Fibroblast of mammary gland (primary cell): ENCODE measurements at places on chromosomes 6 and 20.
A peak's percentile ranks its signal among the peaks of the same experiment; 100 is the strongest.

- DNase-seq = peak; percentile 77
Observed at GRCh38 chr20:9503526-9504245, 10.7 kb upstream of the LAMP5 start.

DNA sequence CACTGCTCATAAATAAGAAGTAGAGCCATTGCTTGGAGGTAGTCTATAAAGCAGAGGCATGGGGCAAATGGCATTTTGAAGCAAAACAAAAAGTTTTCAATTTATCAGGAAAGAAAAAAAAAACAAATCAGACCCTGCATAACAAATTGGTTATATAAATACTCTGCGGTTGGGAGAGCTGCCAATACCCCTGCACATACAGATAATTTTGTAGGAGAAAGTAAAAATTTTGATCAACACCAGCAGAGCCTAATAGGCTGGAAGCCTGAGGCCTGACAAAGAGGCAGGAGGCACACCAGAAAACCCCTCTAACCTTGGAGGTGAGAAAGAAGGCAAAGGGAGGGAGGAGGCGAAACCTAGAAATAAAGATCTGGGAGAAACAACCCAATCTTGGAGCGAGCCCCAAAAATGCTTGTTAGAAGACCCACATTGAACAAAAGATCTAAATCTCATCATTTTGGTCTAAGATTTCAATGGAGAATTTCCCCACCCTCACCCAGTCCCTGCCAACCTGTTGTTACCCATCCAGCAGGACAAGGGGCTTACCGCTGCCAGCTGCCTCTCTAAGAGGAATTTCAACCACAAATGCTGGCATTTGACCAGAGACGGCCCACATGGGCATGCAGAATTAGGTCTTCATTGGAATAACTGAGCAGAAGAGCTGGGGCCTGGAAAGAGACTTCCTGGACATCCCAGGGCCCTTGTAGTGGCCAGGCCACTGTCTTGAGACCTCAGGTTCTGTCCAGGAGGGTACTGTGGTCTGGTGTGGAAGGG lies 28.4 kb downstream of the FOXA2 start:
- no peak for DNase-seq

DNA sequence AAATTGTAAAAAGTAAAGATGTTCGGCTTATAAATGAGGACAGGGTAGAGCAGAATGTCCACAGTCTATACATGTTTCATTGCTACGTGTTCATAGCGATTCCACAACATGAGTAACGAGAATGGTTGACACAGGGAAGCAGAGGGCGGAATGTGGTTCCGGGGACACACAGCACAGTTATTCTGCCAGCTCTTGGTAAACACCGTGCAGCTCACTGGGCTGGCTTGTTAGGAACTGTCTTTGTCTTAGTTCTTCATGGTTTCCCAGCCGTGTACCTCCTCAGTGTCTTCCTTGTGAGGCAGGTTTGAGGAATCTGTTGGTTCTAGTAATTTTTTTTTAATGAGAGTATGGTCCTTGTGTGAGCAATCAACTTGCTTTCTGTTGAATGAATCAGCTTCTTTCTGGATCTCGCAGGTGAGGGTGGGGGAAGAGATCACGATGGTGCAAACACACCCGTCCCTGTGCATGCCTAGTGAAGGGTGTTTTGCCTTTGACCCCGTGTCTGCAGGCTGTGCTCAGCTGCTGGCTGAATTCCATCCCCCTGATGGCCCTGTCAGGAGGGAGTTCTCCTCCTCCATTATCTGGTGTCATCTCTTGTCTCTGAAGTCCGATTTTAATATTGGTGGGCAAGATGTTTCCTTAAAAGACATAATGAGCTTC lies 168.2 kb downstream of the SMOC2 start:
- DNase-seq = no peak

GRCh38 chr6:41379306-41379705 lies 43.9 kb downstream of the NCR2 start:
- no peak for DNase-seq

DNA sequence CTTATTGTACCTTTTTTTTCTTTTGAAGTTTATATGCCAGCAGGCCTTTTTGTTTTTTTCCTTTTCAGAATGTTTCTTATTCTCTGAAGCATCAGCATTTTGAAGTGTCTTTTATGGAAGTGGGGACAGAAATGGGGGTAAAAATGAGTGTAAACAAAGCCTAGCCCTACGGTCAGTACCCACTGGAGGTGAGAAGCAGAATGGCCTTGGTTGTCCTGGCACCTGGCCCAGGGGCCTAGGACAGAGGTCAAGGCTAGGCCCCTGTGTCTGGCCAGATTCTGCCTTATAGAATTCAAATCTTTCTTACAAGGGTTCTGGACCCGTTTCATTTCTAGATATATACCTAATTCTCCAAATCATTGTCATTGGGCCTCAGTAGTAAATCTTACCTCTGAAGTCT lies 3.5 kb upstream of the C6orf163 start:
- DNase-seq = no peak

- DNase-seq = peak; percentile 38
Observed at GRCh38 chr6:20211037-20211940, 980 bp downstream of the MBOAT1 start.

- no peak for DNase-seq
Observed at GRCh38 chr6:69155467-69155866, 520.4 kb downstream of the ADGRB3 start.

DNA sequence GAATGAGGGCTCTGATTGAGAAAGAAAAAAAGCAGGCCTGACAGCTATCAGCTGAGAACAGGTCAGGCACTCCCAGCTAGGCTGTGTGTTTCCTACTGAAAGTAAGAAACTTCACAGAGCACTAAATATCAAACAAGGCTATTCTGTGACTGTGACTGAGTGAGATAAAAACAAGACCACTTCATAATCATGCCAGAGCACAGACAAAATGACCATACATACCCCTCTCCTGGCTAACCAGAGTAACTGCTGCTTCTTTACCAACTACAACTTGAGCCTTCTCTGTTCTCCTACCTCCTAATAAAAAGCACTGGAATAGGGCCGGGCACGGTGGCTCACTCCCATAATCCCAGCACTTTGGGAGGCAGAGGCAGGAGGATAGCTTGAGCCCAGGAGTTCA lies 6.8 kb upstream of the BTN1A1 start:
- DNase-seq = peak; percentile 53

DNA sequence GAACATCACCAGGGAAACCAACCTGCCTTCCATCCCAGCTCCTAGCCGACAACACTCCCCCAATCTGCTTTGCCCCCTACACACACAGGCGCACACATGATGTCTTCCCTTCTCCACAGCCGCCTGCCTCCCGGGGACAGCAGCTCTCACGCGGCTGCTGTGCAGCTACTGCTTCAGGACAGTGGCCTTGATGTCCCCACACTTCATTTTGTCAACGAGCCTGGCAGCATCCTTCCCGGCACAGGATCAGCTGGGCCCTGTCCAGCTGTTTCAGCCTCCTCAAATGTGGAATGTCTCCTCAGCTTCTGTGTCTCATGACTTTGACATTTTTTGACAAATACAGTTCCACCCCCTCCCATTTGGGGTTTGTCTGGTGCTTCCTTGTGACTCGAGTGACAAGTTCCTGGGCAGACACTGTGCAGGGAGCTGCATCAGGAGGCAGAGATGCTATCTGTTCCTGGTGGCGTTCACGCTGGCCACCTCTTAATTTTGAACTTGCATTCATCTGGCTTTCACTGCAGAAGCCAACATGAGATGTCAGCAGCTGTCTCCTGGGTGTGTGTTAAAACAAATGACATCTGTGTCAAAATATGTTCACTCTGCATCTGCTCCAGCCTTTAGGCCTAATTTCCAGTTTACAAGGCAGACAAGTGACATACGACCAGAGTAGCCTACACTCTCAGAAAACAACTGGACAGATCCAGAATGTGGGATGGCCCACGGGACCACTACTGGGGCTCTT lies 57.2 kb downstream of the GINS1 start:
- DNase-seq = no peak

- no peak for DNase-seq
Observed at GRCh38 chr6:53944091-53944490, 149.3 kb downstream of the LRRC1 start.

- no peak for DNase-seq
Observed at GRCh38 chr20:61045091-61045490, 207.0 kb upstream of the CDH4 start.

DNA sequence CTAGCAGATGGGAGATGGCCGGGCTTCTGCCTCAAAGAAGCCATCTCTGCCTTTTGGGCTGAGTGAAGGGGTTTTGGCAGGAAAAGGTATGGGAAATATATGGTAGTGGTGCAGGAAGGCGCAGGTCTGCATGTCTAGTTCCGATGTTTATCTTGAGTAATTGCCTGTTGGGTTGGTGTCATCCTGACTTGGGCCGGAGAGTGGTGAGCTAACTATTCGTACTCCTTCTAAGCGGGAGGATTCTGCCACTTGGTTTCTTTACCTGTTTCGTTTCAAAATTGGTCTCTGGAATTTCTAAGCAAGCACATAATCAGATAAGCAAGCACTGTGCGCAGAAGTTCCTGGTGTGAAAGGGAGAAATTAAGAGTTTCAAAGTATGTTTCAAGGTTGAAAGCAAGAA lies 229.6 kb downstream of the SAMD5 start:
- DNase-seq = no peak

- no peak for DNase-seq
Observed at GRCh38 chr6:38673397-38674165, 29.4 kb downstream of the GLO1 start.
